ENCODE measurements at places on chromosomes 11 and 22.

DNA sequence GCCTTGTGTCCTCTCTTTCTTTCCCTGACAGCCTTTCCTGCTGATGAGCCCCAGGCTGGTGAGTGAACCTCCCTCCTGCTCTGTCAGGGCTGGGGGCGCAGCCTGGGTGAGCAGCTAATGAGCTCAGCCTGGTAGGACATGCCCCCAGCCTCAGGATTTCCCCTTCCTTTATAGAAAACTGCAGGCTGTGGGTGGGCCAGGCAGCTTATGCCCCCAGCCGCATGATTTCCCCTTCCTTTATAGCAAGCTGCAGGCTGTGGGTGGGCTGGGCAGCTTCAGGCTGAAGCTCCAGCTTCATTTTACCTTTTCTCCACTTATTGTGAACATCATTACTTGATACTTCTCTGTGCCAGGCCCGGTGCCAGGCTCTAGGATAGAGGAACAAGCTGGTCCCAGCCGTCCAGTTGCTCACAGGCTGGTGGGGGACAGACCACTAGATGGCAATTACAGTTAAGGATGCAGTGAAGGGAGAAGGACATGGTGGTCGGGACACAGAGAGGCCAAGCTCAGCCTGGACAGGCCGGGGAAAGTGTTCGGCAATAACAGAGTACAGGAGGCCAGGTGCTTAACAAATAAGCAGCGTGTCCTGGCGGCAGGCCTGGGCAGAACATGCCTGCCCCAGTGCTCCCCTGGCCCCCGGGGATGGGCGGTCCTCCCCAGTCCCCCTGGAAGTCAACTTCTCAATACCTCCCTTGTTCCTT, 5.3 kb downstream of the LGALS12 start:
- no peak for DNase-seq

GRCh38 chr11:60633645-60634044, 65.8 kb upstream of the MS4A8 start:
- DNase-seq: no peak

- no peak for DNase-seq
These were observed 60.7 kb downstream of the SESN3 start for GRCh38 chr11:95170294-95170693.

DNA sequence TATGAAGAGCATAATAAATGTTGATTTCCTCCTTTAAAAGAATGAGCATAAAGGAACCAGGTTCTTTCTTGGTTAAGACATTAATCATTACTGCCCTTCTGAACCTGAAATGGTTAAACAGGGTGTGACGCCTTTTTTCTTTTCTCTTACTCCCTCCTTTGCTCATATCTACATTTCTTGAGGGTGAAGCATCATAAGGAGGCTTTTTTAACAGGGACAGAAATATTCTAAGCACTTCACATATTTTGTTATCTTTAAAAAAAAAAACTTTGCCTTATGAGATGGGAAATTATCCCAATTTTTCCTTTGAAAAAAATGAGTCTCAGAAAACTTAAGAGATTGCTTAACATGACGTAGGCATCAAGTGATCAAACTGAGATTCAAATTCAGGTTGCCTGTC, 1036.3 kb upstream of the TENM4 start:
- DNase-seq: no peak

- no peak for DNase-seq
These were observed 72.4 kb downstream of the TEAD1 start for GRCh38 chr11:12746593-12747097.

DNA sequence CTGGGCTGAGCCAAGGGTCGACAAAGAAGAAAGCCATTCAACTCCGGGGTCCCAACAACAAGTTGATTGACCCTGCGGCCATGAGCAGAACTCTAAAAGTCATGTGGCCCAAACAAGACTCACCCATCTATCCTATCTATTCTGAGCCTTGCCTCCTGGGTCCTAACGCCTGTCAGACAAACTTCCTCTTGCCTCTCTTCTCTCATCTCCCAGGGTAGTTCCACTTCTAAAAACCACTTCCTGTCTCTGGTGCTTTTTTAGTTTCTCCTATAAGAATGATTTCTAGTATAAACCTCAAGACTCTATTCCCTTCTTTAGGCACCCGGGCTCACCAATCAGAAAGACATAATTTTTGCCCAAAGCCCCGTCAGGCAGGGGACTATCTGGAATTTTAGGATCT, 530.2 kb downstream of the DLG2 start:
- no peak for DNase-seq

DNA sequence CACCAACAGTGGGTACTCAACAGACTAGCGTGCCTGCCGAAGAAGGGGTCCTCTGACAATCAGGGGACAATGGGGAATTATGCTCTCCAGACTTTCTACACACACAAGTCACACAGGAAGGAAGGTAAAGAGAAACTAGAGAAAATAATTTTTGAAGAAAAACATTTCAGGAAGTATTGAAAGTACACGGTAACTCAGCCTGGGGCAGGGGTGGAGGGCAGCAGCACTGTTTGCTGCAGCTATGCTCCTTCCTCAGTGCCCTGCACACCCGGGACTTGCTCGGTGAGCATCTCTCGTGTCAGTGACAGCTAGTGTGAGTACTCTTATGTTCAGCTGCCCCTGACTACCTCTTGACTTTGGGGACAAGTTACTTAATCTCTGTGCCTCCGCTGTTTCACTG, 18.0 kb upstream of the APOA1 start:
- DNase-seq: no peak

DNA sequence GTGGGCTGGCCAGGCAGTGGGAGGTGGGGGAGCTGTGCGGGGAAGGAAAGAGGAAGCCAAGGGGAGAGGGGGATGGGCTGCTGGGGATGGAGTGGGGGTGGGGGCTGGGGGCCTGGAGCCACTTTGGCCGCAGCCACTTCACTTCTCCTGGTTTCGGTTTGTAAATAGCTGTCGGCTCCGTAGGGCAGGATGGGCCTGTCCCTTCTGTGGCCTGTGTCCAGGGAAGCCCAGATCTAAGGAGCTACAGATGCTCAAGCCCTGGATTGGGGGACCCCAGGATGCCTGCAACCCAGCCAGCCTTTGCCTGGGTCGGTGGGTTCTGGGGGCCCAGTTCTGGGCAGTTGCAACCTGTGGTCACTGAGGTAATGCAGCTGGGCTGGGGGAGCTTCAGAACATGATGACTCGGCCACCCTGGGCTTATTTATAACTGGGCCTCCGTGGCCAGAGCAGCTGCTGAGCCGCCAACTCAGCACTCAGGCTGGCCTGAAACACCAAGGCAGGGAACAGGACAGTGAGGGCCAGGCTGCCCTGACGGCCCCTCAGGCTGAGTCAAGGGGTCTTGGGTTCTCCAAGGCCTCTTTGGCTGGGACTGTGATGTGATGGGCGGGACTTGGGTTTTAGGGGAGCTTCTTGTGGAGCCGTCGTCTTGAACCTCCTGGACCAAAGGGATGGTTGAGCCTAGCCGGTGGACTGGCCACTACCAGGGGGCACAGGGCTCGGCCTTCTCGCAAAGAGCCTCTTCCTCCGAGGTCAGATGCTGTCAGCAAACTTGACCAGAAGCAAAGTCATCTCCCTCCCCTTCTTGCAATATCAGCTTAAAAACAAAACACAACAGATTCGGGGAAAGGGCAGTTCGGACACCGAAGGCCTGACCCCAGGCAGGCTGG, 15.0 kb upstream of the SLC39A13 start:
- DNase-seq: no peak

GRCh38 chr22:36256478-36256877, 3.5 kb downstream of the APOL1 start:
- no peak for DNase-seq

DNA sequence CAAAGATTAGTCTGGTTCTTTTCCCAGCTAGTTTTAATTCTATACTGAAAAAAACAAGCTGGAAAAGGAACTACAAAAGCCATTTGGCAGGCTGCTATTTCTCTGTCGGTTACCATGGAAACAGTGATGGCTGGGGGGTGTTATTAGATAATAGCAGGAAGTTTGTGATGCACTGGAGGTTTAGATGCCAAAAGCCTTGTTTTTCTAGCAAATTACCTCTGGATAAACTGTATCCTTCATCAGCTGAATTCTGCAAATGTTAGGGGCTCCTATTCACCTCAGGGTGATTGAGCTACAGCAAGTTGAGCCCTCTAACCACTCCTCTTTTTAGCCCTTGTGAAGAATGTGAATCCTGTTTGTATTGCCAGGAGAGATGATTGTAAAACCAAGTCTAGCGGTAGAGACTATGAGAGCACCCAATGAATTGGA, 25.2 kb downstream of the ALKBH3 start:
- no peak for DNase-seq

- no peak for DNase-seq
These were observed 288.0 kb downstream of the SBF2 start for GRCh38 chr11:10005955-10006525.

DNA sequence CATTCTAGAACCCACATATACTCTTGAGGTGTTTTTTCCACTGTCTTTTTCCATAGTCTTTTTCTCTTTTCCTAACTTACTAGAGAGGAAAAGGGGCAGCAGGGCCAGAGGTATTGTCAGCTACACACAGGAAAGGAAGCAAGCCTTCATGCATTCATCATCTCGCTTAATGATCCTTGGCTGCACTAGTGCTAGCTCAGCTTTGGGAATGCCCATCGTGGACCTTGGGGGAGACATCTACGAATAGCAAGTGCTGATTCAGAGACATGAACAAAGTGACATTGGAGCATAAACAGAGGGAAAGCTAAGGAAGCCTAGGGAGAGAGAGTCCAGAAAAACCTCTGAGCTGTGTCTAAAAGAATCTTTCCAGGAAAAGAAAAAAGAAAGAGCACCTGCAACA, 466.3 kb upstream of the ARHGAP42 start:
- no peak for DNase-seq

Measured in CD4-positive, alpha-beta T cell treated with Interleukin-21 for 1 hour (primary cell).